ENCODE measurements at places on chromosomes 16 and 17.
A peak's percentile ranks its signal among the peaks of the same experiment; 100 is the strongest.

GRCh38 chr17:42107597-42108576 is 4.6 kb downstream of the DHX58 start:
- DNase-seq: peak; percentile 96

GRCh38 chr17:5234645-5235576 is at the start of gene SCIMP:
Gene SCIMP (minus strand): TSS chr17:5234860. CDS start chr17:5234755, 105 bp downstream.
- DNase-seq: no peak

DNA sequence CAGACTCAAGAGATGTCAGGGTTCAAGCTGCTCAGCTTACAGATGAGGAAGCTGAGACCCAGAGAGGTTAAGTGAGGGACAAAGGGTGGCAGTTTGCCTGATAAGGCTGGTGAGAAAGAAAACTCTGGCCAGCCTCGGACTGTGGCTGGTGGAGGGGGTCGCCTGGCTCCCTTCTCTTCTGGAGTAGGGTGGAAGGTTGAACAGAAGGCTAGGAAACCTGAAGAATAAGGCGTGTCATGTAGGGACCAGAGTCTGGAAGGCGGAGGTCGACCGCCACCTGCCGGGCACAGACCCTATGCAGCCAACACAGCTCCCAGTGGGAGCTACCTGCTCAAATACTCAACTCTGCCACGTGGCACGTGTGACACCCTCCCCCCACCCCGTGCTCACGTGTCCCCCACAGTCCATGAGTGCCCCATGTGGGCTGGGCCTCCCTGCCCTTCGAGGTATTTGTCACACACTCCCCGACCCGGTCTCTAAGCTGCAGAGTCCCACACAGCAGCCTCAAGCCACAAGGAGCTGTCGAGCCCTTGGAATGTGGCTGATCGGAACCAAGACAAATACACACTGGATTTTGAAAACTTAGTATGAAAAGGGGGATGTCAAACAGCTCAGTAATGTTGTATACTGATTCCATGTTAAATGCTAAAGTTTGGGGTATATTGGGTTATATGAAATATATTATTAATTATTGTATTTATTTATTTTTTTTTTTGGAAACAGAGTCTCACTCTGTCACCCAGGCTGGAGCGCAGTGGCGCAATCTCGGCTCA is 11.8 kb downstream of the HID1 start:
- peak; percentile 62 for DNase-seq

- no peak for DNase-seq
Observed at GRCh38 chr16:47026492-47026891, 53.0 kb upstream of the DNAJA2 start.

GRCh38 chr17:29733166-29733565 is 110.5 kb upstream of the CORO6 start:
- DNase-seq: no peak

DNA sequence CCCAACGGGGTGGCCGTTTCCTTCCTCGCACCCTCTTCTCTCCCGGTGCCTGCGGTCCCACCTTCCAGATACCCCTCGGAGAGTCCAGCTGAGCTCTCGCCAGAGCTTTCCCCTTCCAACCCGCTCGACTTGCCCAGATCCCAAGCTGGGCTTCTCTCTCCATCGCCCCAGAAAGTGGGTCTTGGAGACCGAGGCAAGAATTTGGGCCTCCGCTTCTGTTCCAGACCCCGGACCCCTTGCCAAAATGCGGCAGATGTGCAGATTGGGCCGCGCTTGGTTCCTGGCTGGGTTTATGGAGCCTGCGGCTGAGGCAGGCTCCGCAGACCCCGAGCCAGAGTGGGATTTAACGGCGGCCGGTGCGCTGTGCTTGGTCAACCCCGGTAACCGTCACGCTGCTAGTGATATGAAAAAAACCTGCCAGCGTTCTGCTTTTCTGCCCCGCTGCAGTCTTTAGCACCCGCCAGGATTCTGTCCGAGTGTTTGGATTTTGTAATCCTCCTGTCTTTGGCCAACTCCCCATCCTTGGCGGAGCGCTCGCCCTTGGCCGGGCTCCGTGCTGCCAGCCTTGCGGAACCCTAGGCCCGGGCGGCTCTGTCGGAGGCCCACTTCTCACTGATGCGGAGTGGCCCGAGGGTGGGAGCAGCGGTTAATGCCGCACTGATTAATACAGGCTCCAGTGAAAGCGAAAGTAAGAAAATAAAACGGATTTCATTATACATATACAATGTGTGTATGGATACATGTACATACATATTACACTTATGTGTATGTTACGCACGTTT is 754 bp upstream of the SLFN11 start:
- no peak for DNase-seq

- no peak for DNase-seq
Observed at GRCh38 chr17:72538901-72539352, 418.1 kb downstream of the SOX9 start.

DNA sequence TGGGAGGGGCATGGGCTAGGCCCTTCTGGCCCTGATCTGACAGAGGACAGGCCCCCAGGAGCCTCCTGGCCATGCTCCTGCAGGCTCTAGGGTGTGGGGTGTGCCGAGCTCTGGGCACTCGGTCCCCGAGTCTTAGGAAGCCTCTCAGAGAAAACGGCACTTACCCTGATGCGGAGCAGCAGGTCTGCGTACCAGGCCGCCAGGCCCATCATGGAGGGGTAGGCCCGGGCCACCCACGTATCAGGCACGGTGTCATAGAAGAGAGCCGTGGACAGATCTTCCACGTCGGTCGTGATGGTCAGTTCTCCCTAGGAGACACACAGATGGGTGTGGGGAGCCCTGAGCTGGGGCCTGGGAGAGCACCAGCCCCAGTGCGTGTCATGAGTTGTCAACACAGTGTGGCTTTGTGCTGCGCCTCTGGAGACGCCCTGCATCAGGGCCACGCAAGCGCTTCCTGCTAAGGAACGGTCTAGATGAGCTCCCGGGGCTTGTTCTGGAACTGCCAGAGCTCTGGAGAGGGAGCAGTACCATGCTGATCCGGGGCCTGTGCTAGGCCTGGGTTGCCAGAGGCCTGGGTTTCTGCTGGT is 47.9 kb downstream of the PGS1 start:
- no peak for DNase-seq

DNA sequence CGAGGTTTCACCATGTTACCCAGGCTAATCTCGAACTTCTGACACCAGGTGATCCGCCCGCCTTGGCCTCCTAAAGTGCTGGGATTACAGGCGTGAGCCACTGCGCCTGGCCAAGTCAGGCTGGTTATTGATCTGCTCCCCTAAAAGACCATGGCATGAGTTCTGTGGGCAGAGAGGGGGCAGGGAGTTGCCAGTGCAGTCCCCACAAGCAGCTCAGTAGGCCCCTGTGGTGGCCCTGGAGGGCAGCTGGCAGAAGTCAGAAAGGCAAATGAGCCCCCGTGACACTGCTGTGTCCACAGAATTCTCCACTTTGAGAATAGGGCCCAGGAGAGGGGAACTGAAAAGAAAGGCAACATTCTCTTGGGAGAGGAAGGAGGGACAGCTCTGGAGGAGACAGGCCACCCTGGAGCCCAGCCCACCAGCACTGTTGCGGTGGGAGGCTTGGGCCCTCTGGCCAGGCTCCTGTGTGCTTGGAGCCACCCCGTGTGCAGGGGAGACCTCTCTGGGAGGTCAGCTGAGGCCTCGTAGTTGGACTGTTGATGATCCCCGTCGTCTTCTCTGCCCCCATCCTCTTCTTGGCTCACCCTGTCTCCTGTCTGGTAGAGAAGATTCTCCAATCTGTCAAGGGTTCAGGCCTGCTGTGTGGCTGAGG is 2.1 kb upstream of the AMDHD2 start:
- DNase-seq: no peak
